ENCODE measurements at places on chromosomes 4 and X.
A peak's percentile ranks its signal among the peaks of the same experiment; 100 is the strongest.

DNA sequence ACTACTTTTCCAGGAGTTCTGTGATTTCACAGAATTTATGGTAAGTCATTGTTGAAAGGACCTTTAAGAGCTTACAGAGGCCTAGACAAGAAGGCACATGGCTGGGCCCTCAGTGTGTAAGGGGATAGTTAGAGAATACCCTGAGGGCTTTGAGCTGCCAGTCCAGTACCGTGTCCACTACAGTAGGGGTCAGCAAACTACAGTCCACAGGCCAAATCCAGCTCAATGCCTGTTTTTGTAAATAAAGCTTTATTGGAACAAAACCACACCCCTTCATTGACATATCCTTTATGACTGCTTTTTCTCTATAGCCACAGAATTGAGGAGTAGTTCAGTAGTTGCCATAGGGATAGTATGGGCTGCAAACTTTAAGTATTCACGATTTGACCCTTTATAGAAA is 176.2 kb downstream of the MID1 start:
- no peak for DNase-seq

GRCh38 chr4:108834835-108835384 is 72.1 kb upstream of the ETNPPL start:
- no peak for DNase-seq

DNA sequence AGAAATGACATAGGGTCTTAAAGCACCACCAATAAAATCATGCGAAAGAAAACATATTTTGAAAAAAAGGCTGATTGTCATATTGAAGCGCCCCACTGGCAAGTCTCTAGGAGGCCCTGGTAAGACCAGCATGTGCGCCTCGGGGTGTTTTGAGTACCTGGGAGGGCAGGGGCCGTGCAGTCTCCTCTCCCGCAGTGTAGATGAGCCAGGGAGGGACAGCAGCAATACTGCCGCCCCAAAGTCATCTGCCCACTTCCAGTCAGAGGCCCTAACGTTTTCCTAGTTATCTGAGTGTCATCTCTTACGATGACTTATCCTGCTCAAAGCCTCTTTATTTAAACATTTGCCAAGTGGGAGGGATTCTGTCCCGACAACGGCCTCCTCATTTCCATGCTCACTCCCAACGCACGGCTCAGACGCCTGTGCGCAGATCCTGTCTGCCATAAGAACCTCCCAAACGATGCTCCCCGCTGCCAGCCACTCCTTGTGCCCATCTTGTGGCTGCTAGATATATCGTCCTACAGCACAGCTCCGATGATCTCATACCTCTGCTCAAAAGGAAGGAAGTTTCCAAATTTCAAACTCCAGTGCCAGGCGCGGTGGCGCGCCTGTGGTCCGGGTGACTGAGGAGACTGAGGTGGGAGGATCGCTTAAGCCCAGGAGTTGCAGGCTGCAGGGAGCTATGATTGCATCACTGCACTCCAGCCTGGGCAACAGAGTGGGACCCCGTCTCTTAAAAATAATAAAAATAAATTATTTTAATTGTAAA is 17.2 kb upstream of the SCRG1 start:
- no peak for DNase-seq

GRCh38 chr4:81562093-81562492 is 90.4 kb upstream of the RASGEF1B start:
- no peak for DNase-seq

GRCh38 chrX:44314808-44315207 is 28.7 kb downstream of the EFHC2 start:
- DNase-seq = no peak

- DNase-seq = peak; percentile 76
These were observed 91.3 kb upstream of the WDR44 start for GRCh38 chrX:118254611-118255010.
